ENCODE measurements at places on chromosomes 2 and 18.

DNA sequence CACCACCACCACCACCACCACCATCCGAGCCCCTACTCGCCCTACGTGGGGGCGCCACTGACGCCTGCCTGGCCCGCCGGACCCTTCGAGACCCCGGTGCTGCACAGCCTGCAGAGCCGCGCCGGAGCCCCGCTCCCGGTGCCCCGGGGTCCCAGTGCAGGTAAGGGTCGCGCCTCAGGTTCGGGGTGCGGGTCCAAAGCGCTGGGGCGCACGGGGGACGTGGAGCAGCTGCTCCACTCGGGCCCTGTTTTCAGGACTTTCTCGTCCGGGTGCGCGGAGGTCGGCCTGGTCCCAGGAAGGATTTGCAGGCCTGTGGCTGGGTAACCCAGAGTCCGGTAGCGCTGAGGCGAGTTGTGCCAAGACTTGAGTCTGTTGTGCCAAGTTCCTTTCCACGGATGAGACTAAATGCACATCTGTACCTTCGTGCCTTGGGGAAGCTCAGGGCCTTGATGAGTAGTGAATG is 2.8 kb downstream of the GATA6 start:
- no peak for DNase-seq

DNA sequence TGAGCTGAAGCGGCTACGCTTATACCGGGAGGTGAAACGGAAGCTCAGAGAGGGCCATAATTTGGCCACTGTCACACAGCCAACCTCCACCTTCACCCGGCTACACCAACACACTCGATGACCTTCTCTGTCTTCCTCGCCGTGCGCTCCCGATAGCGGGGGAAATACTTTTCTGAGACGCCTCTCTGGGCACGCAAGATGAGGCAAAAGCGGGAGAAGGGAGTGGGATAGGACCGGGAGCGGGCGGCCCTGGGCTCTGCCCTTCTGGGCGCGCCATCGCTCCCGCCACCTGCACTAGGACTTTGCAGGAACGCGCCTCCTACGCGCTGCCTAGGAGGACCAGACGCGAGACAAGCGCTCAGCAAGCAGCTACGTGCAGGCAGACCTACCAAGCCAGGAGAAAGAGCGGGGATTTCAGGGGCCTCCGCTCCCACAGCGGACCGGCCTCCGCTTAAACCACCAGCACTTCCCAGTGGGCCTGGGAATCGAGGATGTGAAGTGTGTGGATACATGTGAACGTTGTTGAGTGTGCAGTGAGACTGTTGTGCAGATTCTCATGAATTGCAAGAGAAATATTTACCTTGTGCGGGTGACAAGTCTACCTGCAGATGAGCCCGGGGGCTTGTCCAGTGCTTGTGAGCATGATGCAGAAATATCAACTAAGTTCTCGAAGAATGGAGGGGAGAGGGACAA is 11.4 kb downstream of the SIX3 start:
- DNase-seq, result no peak

DNA sequence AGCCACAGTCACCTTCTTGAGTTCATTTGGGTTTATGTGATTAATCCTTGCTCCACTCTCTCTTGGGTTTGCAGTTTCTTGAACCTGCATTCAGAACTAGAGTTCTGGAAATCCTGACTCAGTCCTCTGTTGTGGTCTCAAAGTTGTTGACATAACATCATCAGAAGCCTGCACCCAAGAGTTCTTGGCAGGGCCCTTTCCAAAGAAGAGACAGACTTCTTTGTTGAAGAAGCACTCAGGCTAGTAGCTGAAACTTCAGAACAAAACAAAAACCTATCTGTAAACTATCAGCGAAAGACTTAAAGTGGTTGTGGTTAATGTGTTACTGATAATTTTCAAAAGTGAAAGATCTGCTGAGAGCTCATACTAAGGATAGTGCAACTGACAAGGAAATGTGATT is 120.8 kb downstream of the FAM168B start:
- no peak for DNase-seq

- no peak for DNase-seq
These were observed 52.5 kb downstream of the TMEM18 start for GRCh38 chr2:624551-625347.

- no peak for DNase-seq
These were observed 1034.4 kb upstream of the KLHL29 start for GRCh38 chr2:22350621-22351020.

- DNase-seq, result no peak
These were observed 124.8 kb upstream of the CXCR4 start for GRCh38 chr2:136242687-136243277.

- no peak for DNase-seq
These were observed 62.9 kb downstream of the NYAP2 start for GRCh38 chr2:225462417-225462816.

GRCh38 chr2:148338541-148338940 is 306.0 kb upstream of the EPC2 start:
- no peak for DNase-seq

DNA sequence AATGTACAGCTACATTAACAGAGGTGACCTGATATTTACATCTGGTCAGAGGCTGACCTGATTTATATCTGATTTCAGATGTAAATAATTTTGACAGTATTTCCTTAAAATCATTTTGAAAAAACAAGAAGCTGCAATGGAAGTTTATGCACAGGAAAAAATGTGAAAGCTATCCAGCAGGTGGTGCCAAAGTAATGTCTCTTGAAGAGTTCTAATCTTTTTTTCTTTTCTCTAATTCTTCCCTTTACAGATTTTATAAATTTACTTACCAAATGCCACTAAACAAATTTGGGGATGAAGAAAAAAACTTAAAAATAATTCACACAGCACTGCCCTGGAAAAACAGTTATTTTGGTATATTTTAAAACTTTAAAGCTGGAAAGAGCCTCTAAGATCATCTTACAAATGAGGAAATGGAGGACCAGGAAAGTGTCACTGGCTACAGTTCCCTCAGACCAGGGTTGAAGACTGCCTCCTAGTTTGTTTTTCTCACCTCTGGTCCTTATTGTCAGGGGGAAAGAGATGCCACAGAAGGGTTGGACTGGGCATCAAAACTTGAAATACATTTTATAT is 16.4 kb upstream of the FBLN7 start:
- DNase-seq, result peak; percentile 16

DNA sequence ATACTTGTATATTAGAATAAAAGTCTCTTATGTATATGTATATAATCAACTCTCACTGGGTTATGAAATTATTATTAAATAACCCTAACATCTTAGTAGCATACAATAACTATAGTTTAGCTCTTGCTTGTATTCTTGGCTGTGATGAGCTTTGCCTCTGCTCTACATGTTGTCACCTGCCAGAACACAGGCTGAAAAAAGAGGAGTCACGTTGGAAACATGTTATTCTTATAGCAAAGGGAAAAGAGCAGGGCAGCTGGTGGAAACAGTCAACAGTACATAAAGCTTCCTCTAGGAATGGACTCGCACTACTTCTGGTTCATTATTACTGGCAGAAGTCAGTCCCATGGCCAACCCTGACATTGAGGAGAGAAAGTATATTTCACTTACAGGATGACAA is 362.0 kb upstream of the KYNU start:
- DNase-seq, result no peak

DNA sequence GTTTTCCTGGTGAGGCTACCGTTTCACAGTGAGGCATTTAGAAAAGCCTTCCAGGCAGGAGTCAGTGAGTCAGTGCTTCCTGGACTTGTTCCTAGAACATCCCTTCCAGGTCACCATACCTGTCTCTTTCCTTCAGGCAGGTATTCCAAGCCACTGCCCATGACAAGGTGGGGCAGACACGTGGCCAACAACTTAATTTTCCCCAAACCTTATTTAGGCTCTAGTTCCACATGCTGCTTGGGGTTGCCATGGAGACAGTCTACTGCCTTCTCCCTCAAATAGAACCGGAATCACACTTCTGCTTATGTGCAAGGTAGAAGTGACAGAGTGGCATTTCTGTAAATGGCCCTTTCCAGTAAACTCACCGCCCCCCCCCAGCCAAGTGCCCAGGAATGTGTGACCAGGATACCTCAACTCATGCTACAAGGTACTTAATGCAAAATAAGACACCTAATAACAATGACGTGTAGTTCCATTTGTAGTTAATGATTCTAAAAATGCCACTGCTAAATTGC is 258.3 kb downstream of the PRKCE start:
- no peak for DNase-seq

DNA sequence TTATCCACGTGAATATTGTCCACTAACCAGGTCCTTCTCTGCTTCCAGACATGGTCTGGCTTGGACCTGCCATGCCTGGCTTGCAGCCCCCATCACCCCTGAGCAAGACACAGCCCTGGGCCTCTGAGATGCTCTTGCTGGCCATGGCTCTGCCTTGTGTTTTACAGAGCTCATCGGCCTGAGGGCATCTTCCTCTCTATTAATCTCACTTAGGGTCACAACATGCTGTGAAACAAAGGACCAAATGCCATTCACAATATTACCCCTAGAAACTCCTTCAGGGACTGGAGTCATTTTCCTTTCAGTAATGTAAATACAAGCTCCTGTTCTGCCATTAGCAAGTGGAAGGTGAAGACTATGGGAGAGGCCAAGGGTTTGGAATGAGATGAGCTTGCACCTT is 6.8 kb upstream of the TPO start:
- DNase-seq, result no peak

DNA sequence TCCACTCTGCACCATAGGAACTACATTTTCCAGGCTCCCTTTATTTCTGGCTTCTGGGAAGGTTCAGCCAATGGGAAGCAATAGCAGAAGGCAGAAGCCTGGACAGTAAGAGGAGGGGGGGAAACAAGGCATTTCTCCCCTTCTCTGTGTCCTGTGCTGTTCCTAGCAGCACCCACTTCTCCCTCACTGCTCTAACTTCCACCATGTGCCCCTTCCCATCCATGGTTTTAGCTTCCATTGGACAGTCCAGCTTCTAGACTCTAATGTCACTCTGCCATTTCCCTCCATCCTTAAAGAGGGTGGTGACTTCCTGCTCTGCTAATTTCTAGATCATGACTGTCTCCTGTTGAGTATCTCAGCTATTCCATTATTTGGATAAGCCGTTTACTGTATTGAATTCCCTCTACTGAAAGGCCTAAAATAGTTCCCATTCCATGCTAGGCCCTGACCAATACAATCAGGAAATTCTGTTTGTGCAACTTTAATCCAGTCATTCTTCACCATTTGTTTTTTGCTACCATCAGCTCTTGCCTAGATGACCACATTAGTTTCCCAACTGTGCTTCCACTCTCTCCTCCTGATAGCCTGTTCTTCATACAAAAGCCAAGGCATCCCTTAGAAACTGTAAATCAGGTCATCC is 20.8 kb upstream of the LYPD1 start:
- DNase-seq, result no peak

DNA sequence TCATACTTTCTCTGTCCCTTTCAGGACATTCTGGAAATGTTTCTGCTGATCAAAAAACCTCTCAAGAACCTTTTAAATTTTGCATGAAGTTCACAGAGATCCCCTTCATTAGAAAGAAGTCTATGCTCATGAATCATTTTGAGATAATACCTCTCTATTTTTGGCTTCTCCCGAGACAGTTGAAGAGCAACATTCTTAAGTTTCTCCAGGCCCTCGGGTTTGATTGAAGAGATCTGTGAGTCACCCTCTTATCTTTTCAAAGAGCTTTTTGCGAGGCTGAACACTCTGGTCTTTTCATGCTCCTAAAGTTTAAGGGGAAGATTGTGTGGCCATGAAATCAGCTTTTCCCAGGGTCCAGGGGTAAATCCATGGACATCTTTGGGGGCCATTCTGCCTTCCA is 354.2 kb downstream of the FBXO15 start:
- DNase-seq, result no peak

DNA sequence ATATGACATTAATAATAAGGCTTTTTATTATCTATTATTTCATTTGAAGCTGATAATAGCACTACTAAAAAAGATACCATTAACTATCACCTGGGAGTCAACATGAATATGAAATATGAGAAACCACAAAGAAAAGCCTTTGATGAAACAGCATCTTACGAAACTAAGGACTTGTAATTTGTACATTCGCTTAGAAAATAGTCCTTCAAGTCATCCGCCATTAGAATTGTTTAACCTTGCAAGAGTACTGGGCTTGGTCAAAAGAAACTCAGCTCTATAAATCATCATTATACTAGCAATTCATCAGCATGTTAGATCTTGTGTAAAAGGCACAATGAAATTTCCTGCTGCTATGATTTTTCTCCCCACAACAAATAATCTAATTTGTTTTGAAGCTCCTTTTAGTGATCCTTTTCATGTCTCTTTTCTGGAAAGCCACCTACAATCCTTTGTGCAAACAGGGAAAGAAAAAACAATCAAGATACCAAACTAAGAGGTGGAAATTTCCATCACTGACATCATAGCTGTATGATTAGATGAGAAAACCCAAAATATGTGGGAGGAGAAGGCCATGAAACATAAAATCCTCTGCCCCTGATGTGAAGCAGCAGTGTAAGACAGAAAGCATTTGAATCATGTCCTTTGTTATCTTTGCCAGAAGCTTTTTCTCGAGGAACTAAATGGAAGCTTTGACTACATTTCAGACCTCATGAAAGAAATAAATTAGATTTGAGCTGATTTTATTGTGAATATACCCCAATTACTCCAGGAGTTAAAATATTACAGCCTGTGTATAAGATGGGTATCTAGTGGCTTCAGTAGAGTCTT is 31.2 kb downstream of the SCN9A start:
- no peak for DNase-seq

- DNase-seq, result no peak
These were observed 72.7 kb downstream of the ANKRD12 start for GRCh38 chr18:9209279-9209678.

DNA sequence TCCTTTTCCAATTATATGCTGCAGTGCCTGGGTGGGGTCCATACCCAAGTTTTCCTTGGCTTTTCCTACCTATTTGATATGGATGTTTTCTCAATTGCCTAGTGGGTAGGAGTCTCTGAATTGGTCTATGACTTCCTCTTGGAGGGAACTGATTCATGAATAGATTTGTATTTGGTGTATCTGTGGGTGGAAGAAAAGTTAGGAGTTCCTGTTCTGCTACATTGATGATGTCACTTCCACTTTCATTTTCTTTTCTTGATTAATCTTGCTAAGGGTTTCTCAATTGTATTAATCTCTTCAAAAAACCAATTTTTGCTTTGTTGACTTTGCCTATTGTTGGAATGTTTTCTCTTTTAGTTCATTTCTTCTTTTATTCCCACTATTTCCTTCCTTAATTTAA is 37.4 kb upstream of the SLC9A2 start:
- no peak for DNase-seq

GRCh38 chr2:46873604-46874068 is 42.0 kb downstream of the MCFD2 start:
- DNase-seq, result no peak

All from stimulated activated CD4-positive, alpha-beta T cell treated with anti-CD3 and anti-CD28 coated beads, Interleukin-1b, Interleukin-23, amount 100 ng/mL, for 1 hour (primary cell).